ENCODE measurements at places on chromosomes 7 and 10. TPM values are rescaled to one million over a fixed set of nuclear protein-coding genes. Genes with fewer than 3 reads are reported as not detected.

CPXM2 gene
- total RNA-seq: not detected

DNA sequence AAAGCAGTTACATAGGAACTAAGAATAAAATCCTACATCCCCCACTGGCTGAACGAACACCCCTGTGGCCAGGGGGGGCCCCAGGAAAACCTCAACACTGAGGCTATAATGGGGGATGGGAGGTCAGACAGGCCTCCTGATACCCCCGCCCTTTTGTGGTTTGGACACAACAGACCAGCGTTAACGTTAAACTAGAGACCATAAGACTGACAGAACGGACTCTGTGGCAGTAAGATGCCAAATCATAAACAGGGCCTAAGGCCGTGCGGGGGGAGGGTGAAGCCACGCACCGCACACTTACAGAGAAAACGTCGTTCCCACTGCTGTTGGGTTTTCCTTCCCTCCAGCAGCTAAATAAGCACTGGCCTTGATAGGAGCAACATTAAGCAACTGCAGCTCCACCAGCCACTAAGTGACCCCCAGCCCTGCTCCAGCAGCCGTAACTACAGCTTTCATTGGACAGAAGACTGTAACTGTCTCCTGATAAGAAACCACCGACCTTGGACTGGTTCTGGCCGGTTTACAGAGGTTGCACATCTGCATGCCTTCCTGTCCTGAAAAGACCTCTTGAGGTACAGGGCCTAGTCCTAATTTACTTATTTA lies 3.4 kb upstream of the PPP2R2D start:
- peaks cover 20% of the 10 kb centered on the region for H3K4me1 ChIP-seq
- no peak overlapping the region for H3K27ac ChIP-seq
- no peak for DNase-seq
- no peak overlapping the region for H3K4me3 ChIP-seq

PDE1C gene
- total RNA-seq: not detected

DNA sequence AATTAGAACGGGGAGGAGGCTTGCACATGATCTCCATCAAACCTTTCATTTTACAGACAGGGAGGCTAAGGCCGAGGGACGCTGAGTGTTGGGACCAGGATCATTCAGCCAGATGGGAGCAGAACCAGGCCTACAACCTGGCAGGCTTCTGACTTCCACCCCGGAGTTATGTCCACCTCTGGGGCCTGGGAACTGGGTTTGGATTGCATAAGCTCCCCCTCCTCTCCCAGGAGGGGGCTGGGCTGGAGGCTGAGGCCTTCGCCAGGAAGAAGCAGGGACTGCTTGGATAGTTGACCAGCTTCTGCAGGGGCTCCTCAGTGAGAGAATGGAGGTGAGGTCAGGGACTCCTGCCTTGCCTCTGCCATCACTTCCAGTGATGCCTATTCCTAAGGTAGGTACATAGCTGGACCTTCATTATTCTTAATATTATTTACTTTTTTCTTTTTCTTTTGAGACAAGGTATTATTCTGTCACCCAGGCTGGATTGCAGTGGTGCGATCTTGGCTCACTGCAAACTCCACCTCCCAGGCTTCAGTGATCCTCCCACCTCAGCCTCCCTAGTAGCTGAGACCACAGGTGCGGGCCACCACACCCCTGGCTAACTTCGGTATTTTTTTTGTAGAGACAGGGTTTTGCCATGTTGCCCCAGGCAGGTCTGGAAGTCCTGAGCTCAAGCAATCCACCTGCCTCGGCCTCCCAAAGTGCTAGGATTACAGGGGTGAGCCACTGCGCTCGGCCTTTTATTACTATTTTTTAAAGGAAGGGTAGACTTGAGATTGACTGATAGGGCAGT lies 1.3 kb downstream of the SNX10 start:
- no peak for DNase-seq
- H3K27ac ChIP-seq: peak overlapping the region; percentile 94
- no peaks in the 10 kb centered on the region for H3K36me3 ChIP-seq
- no peaks in the 10 kb centered on the region for H3K27me3 ChIP-seq
- peak overlapping the region; percentile 94 for H3K4me3 ChIP-seq

DNA sequence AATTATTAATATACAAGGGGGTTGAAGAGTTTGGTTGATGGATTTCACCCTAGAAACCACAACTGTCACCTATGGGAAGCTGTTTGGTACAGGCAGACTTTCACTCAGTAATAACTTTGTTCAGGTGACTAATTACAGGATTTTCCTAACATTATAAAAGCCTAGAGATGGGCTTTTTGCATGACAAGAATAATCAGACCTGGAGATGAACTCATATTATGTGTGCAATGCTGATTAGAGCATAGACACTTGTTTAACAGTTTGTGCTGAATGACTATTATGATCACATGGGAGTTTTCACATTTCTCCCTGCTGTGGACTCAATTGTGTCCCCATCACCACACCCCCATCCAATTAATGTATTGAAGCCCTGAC lies 90.2 kb upstream of the STEAP4 start:
- no peaks in the 10 kb centered on the region for H3K4me1 ChIP-seq
- H3K27me3 ChIP-seq: peaks cover 9% of the 10 kb centered on the region
- no peaks in the 10 kb centered on the region for H3K36me3 ChIP-seq

WNT16 gene
- total RNA-seq: not detected

TEX36 gene
- not detected for total RNA-seq

GRCh38 chr10:8350250-8350967 lies 295.9 kb downstream of the GATA3 start:
- no peak overlapping the region for H3K27ac ChIP-seq
- peaks cover 2% of the 10 kb centered on the region for H3K36me3 ChIP-seq
- H3K4me3 ChIP-seq: no peak overlapping the region
- DNase-seq: no peak
- peaks cover 2% of the 10 kb centered on the region for H3K4me1 ChIP-seq

- H3K36me3 ChIP-seq: peaks cover 13% of the 10 kb centered on the region
- peaks cover 33% of the 10 kb centered on the region for H3K4me1 ChIP-seq
- no peak overlapping the region for H3K4me3 ChIP-seq
- no peaks in the 10 kb centered on the region for H3K27me3 ChIP-seq
- peak overlapping the region; percentile 67 for H3K27ac ChIP-seq
Measured at GRCh38 chr10:845526-845925, 86.0 kb downstream of the LARP4B start.

GRCh38 chr10:61733358-61733940 lies 70.7 kb downstream of the CABCOCO1 start:
- H3K36me3 ChIP-seq: peaks cover 2% of the 10 kb centered on the region
- no peak overlapping the region for H3K27ac ChIP-seq
- no peaks in the 10 kb centered on the region for H3K4me1 ChIP-seq
- peaks cover 56% of the 10 kb centered on the region for H3K27me3 ChIP-seq
- no peak overlapping the region for H3K4me3 ChIP-seq

GRCh38 chr7:17046666-17047065 lies 164.9 kb upstream of the AGR3 start:
- no peak overlapping the region for H3K27ac ChIP-seq
- no peaks in the 10 kb centered on the region for H3K27me3 ChIP-seq
- H3K4me3 ChIP-seq: no peak overlapping the region
- H3K4me1 ChIP-seq: peaks cover 21% of the 10 kb centered on the region
- H3K36me3 ChIP-seq: no peaks in the 10 kb centered on the region

BAMBI gene
- 0.92 TPM for total RNA-seq

SPDYE11 gene
- total RNA-seq: not detected

STOX1 gene
- total RNA-seq: 0.12 TPM

All from T-helper 17 cell (primary cell).